ENCODE measurements at places on chromosomes 12 and 14.

DNA sequence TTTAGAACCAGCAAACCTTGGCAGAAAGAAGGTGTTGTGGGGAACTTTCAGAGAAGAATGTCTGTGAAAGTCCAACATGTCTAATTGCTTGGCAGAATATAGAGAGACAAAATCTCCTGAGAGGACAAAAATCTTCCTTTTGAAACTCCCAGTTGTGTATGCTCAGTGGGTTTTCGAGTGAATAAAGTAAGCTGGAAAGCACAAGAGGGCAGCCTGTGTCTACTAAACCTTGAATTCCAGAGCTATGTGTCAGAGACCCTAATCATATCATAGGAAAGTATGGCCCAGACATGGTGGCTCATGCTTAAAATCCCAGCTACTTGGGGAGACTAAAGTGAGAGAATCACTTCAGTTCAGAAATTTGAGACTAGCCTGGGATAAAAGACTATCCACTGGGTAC, 661.2 kb downstream of the SLC16A7 start:
- no peak for DNase-seq

- DNase-seq, result no peak
Measured at GRCh38 chr14:23167116-23167847, 16.2 kb downstream of the SLC7A8 start.

GRCh38 chr14:101102875-101103274, 199.4 kb upstream of the RTL1 start:
- peak; percentile 16 for DNase-seq

DNA sequence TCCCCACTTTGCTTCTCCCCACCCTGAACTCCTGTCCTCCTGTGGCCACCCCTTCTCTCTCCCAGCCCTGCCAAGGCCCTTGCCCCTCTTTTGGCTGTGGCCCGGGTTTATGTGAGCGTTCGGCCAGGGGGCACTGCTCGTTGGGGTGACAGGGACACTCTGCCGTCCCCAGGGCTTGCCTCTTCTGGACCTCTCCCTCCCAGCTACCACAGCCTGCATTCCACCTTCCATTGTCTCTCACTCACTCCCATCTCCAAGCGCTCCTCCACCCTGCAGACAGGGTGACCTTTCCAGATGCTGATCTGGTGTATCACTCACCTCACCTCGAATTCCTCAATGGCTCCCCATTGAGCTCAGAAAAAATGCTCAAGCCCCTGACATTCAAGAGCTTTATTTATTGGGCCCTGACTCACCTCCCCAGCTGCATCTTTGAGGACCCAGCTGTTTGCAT, 1.4 kb downstream of the SERPINA9 start:
- no peak for DNase-seq

DNA sequence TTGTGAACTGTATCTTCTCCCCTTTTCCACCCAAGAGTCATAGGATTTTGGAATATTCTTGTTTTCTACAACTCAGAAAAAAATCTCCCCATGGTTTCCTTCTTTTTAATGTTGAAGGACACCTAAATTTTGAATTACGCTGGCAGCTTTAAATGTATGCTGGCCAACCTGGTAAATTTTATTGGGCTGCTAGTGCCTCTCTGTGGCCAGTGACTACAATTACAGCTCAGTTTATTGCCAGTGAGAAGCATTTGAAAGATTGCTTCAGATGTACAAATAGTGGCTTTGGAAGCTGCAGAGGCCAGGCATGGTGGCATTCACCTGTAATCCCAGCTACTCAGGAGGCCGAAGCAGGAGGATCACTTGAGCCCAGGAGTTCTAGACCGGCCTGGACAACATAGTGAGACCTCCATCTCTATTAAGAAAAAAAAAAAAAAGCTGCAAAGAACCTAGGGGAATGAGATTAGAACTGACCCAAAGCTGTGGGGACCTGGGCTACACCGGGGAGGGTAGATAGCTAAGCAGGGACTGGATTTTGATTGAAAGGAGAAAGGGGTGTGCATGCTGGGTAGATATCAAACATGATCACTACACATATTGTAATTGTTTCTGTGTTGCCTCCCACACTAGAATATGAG, 7.6 kb upstream of the RAB21 start:
- peak; percentile 34 for DNase-seq

DNA sequence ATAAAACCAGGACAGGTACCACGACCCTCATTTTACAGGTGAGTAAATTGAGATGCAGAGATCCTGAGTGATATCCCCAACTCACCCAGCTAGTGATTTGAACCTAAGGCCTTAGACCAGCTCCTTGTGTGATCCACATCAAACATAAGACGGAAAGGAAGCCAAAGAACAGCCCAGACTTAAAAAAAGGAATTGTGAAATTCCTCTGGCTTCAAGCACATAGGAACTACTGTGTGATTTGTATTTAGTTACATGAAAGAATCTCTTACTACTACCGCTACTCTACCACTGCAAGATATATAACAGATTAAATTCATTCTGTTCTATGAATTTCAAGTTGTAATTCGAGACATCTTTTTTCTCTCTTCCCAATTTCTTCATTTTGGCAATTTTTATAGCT, 10.5 kb downstream of the E2F7 start:
- DNase-seq, result no peak

- DNase-seq, result no peak
Measured at GRCh38 chr12:116152268-116152667, 125.2 kb downstream of the MED13L start.

GRCh38 chr12:79934281-79935020, 446 bp downstream of the PPP1R12A start:
- DNase-seq, result peak; percentile 81

GRCh38 chr14:96803958-96804357, 6.8 kb downstream of the VRK1 start:
- DNase-seq, result no peak

- no peak for DNase-seq
Measured at GRCh38 chr14:39376667-39377403, 55.4 kb downstream of the FBXO33 start.

- DNase-seq, result no peak
Measured at GRCh38 chr14:102727336-102728095, 49.7 kb upstream of the TRAF3 start.

Measured in right hindlimb (tissue), 1 donor.